ENCODE measurements at places on chromosomes 4 and X.

DNA sequence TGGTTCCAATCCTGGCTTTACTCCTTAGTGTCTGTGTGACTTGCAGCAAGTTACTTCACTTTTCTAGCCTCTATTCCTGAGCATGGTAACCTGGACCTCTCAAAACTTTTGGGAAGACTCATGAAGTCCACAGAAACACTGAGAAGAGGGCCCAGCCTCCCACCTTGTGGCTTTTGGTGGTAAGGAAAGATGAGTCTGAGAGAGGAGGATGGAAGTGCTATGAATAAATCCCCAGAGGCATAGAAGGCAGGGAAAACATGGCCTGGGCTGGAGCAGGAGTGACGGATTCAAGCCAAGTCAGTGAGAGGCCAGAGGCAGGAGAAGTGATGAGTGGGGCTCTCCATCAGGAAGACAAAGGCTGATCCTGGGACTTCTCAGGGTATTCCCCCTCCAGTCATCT lies 10.9 kb upstream of the MAGEA4 start:
- no peak overlapping the region for H3K4me3 ChIP-seq
- H3K27ac ChIP-seq: no peak overlapping the region
- DNase-seq: no peak
- no peaks in the 10 kb centered on the region for H3K4me1 ChIP-seq
- H3K36me3 ChIP-seq: no peaks in the 10 kb centered on the region
- no peaks in the 10 kb centered on the region for H3K27me3 ChIP-seq

- H3K4me1 ChIP-seq: peaks cover 5% of the 10 kb centered on the region
- H3K36me3 ChIP-seq: peaks cover 36% of the 10 kb centered on the region
- no peak overlapping the region for H3K4me3 ChIP-seq
- no peaks in the 10 kb centered on the region for H3K27me3 ChIP-seq
- no peak overlapping the region for H3K27ac ChIP-seq
Measured at GRCh38 chr4:118712872-118713271, 27.7 kb downstream of the METTL14 start.

DNA sequence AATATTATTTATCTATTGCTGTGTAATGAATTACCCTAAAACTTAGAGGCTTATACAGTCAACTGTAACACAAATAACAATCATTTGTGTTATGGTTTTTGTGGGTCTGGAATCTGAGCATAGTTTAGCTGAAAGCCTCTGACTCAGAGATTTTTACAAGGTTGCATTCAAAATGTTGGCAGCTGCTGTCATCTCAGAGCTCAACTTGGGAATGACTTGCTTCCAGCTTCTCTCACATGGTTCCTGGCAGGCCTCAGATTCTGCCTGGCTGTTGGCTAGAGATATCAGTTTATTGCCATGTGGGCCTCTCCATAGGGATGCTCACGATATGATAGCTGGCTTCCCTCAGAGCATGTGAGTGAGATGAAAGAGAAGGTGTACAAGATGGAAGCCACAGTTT lies 70.2 kb upstream of the BRWD3 start:
- no peaks in the 10 kb centered on the region for H3K4me1 ChIP-seq
- no peak overlapping the region for H3K4me3 ChIP-seq
- H3K36me3 ChIP-seq: no peaks in the 10 kb centered on the region

- no peak overlapping the region for H3K4me3 ChIP-seq
- no peak for DNase-seq
- no peak overlapping the region for H3K27ac ChIP-seq
- no peaks in the 10 kb centered on the region for H3K36me3 ChIP-seq
- no peaks in the 10 kb centered on the region for H3K4me1 ChIP-seq
Measured at GRCh38 chr4:98094118-98094517, 49.2 kb downstream of the STPG2 start.

GRCh38 chr4:53147197-53147596 lies 218.7 kb downstream of the SCFD2 start:
- peaks cover 13% of the 10 kb centered on the region for H3K36me3 ChIP-seq
- no peak overlapping the region for H3K27ac ChIP-seq
- no peak overlapping the region for H3K4me3 ChIP-seq
- no peaks in the 10 kb centered on the region for H3K27me3 ChIP-seq

- no peak overlapping the region for H3K4me3 ChIP-seq
- DNase-seq: no peak
- H3K27ac ChIP-seq: no peak overlapping the region
- peaks cover 86% of the 10 kb centered on the region for H3K4me1 ChIP-seq
Measured at GRCh38 chr4:158823461-158823873, 54.6 kb downstream of the FNIP2 start.

- no peaks in the 10 kb centered on the region for H3K36me3 ChIP-seq
- H3K4me1 ChIP-seq: no peaks in the 10 kb centered on the region
- no peak for DNase-seq
- H3K27me3 ChIP-seq: no peaks in the 10 kb centered on the region
Measured at GRCh38 chr4:16391196-16391595, 164.9 kb upstream of the TAPT1 start.

GRCh38 chrX:154809939-154810665 lies 4.8 kb upstream of the MPP1 start:
- H3K4me3 ChIP-seq: no peak overlapping the region
- H3K36me3 ChIP-seq: no peaks in the 10 kb centered on the region
- H3K4me1 ChIP-seq: peaks cover 16% of the 10 kb centered on the region

- no peak overlapping the region for H3K27ac ChIP-seq
- H3K27me3 ChIP-seq: no peaks in the 10 kb centered on the region
- DNase-seq: no peak
- H3K4me3 ChIP-seq: no peak overlapping the region
- H3K36me3 ChIP-seq: peaks cover 23% of the 10 kb centered on the region
- H3K4me1 ChIP-seq: peaks cover 2% of the 10 kb centered on the region
Measured at GRCh38 chr4:113452152-113452551, 309.4 kb downstream of the CAMK2D start.

DNA sequence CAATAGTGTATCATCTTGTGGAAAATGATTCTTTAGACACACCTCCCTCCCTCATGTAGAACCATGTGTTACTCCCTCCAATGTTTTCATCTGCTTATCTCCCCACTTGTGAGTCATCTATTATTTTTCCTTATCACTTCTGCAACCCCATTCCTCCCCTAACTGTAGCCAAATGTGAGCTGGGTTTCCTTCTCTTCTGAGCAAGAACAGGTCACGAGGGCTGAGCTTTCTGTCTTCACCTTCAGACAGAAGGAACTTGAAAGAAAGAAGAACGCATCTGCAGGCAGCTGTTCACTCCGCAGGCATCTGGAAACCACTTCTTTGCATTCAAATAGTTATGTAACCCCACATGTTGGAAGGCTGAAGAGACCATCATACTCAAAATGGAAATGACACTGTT lies 1.8 kb downstream of the PPP1R2C start:
- H3K27me3 ChIP-seq: no peaks in the 10 kb centered on the region
- no peak overlapping the region for H3K27ac ChIP-seq
- no peak for DNase-seq
- H3K4me1 ChIP-seq: no peaks in the 10 kb centered on the region
- H3K4me3 ChIP-seq: no peak overlapping the region
- H3K36me3 ChIP-seq: no peaks in the 10 kb centered on the region

- H3K4me1 ChIP-seq: no peaks in the 10 kb centered on the region
- H3K4me3 ChIP-seq: no peak overlapping the region
- DNase-seq: no peak
- H3K36me3 ChIP-seq: no peaks in the 10 kb centered on the region
Measured at GRCh38 chr4:183755596-183755995, 96.5 kb downstream of the TRAPPC11 start.

GRCh38 chrX:111360839-111361238 lies 51.2 kb downstream of the DCX start:
- H3K4me1 ChIP-seq: no peaks in the 10 kb centered on the region
- no peak for DNase-seq
- H3K4me3 ChIP-seq: no peak overlapping the region
- H3K27ac ChIP-seq: no peak overlapping the region
- H3K27me3 ChIP-seq: no peaks in the 10 kb centered on the region

DNA sequence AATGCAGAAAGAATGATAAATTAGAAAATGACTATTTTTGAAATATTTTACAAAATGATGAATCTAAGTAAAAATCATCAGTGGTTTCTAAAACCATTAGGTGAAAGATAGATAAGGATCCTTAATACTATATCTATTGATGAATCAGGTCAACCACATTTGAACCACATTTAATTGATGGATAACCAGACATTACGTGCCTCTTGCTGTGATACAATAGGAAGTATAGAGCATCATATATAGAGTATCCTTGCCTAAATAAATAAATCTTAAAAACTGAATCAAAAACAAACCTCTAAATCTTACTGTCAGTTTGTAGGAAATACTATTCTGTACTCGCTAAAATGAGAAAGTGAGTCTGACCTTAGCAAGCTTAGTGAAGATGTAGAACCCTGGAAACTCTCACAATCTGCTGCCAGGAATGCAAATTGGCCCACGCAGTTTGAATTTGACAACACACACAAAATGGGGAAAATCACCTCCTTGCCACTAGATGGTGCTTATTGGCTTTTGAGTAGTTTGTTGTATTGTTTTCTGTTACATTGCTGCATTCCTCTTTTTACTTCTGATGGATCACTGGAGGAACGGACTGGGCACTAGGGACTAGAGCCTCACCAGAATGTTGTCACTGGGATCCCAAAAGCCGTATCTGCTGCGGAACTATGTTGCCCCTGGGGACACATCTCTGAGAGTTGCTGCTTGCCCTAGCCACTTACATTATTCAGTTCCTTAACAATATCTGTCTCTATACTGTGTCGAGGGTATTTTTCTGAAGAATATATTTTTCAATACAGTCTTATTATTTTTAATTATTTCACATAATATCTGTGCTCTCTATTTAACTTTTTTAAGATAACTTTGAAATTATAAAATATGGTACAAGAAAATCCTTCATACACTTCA lies 25.4 kb upstream of the SLAIN2 start:
- no peak overlapping the region for H3K27ac ChIP-seq
- peaks cover 1% of the 10 kb centered on the region for H3K27me3 ChIP-seq
- H3K36me3 ChIP-seq: no peaks in the 10 kb centered on the region
- peak; percentile 21 for DNase-seq

GRCh38 chr4:155629956-155630355 lies 36.7 kb upstream of the GUCY1A1 start:
- DNase-seq: no peak
- no peaks in the 10 kb centered on the region for H3K36me3 ChIP-seq
- no peaks in the 10 kb centered on the region for H3K27me3 ChIP-seq

DNA sequence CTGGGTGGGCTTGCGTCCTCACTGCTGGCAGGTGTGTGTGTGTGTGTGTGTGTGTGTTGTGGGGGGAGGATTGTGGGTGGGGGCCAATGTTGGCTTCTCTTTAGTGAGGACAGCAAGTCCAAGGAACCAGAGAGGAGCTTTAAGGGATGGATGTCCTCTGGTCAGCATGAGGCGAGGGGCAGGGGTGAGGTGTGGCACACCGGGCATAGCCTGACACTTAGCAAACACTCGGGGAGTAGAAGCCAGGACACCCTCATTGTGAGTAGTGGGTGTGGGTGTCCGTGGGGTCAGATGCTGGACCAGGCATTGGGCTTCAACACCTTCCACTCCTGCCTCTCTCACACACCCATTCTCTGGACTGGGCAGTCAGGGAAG lies 2.8 kb downstream of the SORCS2 start:
- no peak overlapping the region for H3K27ac ChIP-seq
- peaks cover 56% of the 10 kb centered on the region for H3K27me3 ChIP-seq
- no peaks in the 10 kb centered on the region for H3K36me3 ChIP-seq
- no peaks in the 10 kb centered on the region for H3K4me1 ChIP-seq

DNA sequence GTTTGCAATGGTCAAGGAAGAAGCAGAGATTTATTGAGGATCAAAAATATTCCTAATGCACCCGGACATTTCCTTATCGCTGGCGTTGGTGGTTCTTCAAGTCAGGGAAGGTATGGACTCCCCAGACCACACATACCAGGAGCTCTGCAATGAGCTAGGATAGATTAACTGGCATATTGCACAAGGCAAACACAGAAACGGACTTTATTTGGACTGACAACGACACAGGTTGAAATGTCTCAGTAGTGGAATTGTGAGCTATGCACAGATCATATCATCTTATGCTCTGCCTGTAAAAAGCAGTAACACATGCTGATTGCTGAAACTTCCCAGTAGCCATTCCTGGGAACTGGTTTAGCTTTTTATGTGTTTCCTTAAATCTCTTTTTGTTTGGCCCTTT lies 1.7 kb downstream of the TSPAN7 start:
- H3K4me1 ChIP-seq: peaks cover 3% of the 10 kb centered on the region
- H3K27ac ChIP-seq: no peak overlapping the region
- H3K27me3 ChIP-seq: peaks cover 8% of the 10 kb centered on the region

- no peak overlapping the region for H3K27ac ChIP-seq
- peaks cover 7% of the 10 kb centered on the region for H3K36me3 ChIP-seq
- H3K4me3 ChIP-seq: no peak overlapping the region
- no peak for DNase-seq
- no peaks in the 10 kb centered on the region for H3K27me3 ChIP-seq
Measured at GRCh38 chr4:139669890-139670289, 4.3 kb downstream of the MGST2 start.

Data from activated CD4-positive, alpha-beta memory T cell treated with anti-CD3 and anti-CD28 coated beads, Interleukin-2, amount 10 ng/mL, durations not matched to agents 7 days and 5 days (primary cell).